ENCODE measurements at places on chromosomes 16 and 17.

GRCh38 chr17:50354776-50355175 is 8.8 kb downstream of the XYLT2 start:
- DNase-seq = no peak

DNA sequence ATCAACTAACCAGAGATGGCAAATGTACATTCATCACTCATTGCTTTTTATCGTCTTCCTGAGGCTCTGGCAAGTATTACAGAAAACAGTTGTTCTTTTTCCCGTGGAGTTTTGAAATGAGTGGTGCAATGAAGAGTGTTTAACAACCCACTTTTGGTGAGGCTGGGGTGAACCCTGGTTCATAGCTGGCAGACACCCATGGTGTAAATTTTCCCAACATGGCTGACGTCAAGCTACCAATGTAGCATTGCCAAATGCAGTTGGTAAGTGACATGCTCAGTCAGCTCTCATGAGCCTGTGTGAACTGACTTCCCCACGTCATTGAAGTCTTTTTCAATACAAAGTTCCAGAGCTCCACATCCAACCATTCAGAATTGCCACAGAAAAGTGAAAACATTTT is 386.2 kb downstream of the TMEM114 start:
- no peak for DNase-seq

- DNase-seq = no peak
Measured at GRCh38 chr16:73840728-73841127, 455.9 kb upstream of the PSMD7 start.

- no peak for DNase-seq
Measured at GRCh38 chr16:50103764-50104163, 38.0 kb downstream of the HEATR3 start.

DNA sequence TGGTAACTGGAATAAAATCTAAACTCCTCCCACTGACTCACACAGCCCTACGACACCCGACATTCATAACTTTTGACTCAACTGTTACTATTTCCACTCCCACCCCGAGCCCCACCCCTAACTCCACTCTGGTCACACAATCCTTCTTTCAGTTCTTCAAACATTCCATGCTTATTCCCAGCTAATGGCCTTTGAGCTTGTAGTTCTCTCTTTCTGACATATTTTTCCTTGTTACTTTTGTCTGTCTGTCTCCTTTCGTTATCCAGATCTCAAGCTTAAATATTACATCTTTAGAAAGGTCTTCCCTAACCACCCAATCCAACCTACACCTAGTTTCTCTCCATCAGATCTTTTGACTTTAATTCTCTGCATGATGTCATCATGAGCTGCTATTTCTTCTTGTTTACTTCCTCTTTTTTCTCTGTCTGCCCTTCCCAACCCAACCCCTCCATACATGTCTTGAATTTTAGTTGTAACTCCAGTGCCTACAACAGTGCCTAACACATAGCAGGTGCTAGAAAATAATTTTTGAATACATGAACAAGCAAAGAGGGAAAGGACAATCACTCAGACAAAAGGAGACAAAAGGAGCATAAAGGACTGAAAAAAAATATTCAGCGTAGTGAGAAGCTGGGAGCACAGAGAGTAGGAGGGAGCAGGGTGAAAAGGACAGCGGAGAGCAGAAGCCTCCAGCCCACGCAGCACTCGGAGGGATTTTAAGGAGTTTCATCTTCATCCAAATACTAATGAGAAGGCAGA is 65.2 kb upstream of the SMIM36 start:
- DNase-seq = no peak

DNA sequence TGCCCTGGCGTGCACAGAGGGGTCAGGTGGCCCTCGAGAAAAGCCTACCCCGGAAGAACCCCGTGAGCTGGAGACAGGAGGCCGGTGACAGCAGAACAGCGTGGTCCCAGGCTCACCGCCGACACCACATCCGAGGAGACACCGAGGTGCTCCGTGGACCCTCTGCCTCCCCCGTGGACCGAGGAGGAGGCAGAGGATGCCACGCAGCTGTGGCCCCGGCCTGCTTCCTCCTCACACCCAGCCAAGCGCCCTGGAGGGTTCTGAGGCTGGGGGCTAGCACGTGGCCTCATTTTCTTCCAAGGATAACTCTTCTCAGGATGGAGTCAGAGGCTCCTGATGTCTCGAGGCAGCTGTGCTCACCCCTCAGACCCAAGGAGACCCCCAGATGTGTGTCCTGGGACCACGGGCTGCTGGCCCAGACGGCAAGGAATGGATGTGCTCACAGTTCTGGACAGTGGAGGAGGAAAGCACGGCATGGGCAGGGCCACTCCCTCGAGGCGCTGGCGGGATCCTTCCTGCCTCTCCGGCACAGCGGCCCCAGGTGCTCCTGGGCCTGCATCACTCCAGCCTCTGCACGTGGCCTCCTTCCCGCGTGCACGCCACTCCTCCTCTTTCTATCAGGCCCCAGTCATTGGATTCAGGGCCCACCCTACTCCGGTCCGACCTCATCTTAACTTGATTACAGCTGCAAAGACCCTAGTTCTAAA is 4.4 kb upstream of the PVALEF start:
- no peak for DNase-seq

DNA sequence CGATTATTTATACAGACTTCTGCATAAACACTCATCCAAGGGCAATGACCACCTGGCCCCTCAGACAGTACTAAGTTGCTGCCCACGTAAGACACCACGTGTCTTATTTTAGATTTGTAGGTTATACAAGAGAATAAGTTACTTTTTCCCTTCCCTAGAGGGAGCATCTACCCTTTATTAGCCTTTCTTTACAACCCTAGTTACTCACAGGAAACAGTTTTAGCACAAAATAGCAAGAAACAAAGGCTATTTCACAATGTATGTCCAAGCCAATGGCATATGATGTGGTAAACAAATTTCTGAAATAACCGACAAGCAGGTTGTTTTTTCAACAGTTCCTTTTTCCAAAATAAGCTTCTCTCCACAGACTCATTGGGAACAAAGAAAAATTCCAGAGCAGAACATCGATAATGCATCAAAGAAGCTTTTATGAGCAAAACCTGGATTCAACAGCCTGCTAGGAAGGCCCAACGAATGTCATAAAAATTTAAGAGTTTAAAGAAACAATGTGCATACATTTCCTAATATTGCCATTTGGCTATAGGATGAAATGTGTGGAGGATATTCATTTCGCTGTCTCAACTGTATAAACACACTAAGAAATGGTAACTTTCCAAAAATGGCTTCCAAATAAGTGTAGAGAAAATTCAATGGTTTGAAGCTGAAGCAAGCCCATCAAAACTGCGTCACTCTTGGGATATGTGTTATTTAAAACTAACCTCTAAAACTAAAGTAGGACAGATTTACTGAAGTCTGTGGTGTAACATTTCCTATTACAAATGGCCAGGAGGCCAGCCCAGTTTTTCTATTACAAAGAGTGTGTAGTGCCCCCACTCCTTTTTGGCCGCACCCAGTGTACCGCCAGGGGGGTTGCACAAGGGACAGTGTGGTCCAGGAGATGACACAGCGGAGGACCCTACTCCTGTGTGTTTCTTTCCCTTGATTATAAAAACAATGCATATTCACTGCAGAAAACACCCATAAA is 50.4 kb upstream of the ERN1 start:
- DNase-seq = no peak

DNA sequence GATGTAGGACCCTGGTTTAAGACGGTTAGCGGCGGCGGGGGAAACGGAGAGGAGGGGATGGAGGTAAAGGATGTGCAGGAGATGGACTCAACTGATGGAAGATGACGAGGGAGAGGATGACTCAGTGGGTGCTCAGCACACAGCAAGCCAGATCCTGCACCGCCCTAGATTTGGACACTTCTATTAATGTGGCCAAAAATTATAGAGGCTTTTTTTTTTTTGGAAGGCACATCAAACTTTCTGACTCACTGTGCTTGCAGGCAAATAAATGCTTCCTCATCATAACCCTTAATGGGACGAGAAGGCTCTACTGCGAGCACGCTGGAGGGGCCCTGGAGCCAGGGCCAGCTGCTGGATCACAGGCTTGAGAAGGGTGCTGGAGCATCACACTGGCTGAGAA is 36.0 kb downstream of the RTN4RL1 start:
- DNase-seq = no peak

- DNase-seq = no peak
Measured at GRCh38 chr16:80536238-80536637, 4.6 kb upstream of the DYNLRB2 start.

GRCh38 chr16:58638148-58639036 is 8.8 kb upstream of the CNOT1 start:
- DNase-seq = no peak

- DNase-seq = no peak
Measured at GRCh38 chr16:59210955-59211541, 476.9 kb upstream of the GOT2 start.

DNA sequence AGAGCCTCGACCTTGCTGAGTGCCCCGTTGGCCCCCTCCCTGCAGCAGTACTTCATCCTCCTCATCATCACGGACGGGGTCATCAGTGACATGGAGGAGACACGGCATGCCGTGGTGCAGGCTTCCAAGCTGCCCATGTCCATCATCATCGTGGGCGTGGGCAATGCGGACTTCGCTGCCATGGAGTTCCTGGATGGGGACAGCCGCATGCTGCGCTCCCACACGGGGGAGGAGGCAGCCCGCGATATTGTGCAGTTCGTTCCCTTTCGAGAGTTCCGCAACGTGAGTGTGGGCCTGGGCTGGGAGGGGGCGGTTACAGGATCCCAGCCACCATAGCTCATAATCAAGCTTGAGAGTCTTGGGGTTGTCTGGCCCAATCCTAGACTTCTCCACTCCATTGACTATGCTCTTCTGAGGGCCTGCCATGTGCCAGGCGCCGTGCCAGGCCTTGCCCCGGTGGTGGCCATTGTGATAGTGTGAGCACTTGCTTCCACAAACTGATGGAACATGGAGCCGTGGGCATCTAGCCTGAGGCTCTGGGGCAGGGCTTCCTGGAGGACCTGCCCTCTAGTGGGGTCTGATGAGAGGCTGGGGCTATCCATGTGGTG is 39.7 kb downstream of the PSME3IP1 start:
- DNase-seq = no peak

- no peak for DNase-seq
Measured at GRCh38 chr17:32621612-32622312, 135.0 kb downstream of the CDK5R1 start.

DNA sequence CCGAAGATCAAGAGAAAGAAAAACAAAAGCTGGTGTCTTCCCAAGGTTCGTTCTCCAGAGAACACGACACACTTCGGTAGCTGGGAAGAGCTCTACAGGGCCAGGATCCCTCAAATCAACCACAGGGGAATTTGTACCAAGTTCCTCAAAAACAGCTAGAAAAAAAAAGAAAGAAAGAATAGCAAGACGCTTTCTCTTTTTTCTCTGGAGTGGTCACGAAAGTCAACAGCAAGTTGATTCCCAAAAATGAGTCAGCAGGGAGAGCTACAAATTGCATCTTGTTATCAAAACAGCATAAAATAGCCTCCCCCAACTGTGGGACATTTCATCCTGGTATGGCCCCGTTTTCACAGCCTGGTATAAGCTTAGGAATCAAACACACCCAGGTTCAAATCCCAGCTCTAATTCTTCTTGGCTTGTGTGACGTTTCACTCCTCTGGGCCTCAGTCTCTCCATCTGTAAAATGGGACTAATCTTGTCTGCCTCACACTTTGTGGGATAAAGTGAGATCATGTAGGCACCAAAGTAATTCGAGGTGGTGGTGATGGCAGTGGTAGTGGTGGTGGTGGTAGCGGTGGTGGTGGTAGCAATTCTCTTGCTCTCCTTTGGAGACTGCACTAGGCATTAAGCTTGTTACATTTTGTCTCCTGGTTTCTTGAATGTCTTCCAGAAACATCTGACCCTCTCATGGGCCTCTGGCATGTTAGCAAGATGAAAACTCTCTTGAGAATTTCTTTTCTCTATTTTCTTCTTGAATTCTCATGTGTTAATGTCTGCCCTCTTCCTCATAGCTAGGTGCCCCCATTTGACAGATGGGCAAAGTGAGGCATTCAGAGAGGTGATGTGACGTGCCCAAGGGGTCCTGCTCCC is 988 bp upstream of the IL21R start:
- DNase-seq = no peak

DNA sequence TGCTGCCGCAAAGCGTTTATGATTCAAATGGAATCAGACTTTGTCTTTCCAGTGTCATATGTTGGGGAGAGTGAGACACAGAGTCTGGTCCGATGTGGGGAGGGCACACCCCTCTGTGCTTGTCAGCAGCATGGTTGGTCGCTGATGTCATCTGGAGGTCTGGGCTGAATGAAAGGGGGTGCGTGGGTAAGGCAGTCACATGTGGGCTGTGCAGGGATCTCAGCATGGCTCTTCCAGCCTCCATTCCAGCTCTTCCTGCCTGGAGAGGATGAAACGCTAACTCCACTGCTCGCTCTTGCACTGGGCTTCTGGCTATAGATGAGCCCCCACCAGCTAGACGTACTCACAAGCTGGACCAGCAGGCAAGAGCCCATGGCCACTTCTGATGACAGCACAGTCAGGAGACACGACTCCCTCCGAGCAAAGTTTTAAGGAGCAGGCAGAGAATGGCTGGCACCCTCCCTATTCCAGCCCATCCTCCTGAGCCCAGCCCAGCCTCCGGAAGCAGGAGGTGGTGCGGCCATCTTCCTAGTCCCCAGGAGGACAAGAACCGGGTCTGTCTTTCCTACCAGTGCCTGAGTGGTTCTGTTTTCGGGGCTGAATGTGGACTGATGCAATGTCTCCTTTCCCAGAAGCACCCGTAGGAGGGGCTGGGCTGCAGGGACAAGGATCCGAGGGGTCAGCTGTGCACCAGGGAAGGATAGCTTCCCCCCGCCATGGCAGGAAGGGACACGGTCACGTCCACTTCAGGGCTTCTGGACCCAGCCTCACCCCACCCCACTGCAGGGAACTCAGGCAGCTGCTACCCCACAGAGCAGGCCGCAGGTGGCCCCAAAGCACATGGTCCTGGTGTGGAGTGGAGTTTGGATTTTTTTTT is 41.5 kb upstream of the CBFA2T3 start:
- no peak for DNase-seq

DNA sequence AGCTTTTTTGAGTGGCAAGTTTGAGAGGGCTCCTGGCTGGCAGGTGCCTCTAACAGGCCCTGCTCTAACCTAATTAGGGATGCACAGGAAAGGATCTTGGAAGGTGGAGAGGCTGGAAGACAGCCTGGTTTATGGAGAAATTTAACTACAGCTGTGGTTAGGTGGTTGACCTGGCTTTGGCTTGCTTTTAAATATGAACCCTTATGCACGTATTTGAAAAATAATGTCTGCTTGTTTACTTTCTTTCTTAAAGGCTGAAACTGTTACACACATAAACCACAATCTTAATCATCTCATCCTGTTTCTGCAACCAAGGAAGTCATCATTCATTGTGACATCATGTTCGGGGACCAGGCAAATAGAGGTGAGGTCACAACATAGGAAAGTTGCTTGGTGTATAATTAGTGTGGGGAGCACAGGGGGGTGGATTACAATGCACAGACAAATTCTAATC is 23.1 kb upstream of the DHRS13 start:
- DNase-seq = no peak

- DNase-seq = no peak
Measured at GRCh38 chr16:54509456-54509855, 222.9 kb upstream of the IRX3 start.

DNA sequence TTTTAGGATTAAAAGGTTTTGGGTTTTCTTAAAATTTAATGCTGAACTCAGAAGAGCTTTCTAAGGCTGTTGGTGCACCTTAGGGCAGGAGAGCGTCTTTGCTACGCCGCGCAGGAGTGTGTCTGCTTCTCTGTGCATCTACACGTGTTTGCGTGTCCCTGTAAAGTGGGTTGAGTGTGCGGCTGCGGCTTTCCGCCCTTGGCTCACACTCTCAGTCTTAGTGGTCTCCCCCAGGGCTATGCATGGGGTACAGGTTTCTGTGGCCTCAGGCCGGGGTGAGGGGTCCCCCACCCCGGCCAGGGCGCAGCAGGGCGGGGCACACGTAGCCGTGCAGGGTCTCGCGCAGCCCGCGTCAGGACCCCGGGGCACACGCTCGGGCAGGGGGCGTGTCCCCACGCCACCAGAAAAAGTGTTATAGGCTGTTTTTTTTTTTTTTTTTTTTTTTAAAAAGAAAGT is 727 bp upstream of the TENT4B start:
- DNase-seq = no peak

Measured in NCI-H1417 treated with DMSO at 0.1 percent for 48 hours (cell line).